Tibial nerve (tissue), 4 donors: ENCODE measurements at places on chromosomes 7 and 10. TPM values are rescaled to one million over a fixed set of nuclear protein-coding genes. Genes with fewer than 3 reads are reported as not detected.
A peak's percentile ranks its signal among the peaks of the same experiment; 100 is the strongest.

DNA sequence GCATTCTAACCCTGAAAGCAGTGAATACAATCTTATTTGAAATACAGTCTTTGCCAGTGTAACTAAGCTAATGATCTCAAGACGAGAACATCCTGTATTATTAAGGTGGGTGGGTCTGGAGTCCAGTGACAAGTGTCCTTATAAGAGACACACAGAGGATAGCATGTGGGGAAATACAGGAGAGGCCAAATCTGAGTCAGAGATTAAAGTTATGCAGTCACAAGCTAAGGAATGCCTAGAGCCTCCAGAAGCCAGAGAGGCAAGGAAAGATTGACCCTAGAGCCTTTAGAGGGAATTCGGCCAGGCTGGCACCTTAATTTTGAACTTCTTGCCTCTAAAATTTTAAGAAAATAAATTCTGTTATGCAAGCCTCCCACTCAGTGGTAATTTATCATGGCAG lies 87.5 kb upstream of the HGF start:
- no peak for DNase-seq

GRCh38 chr10:46030091-46030937 lies at the start of gene NCOA4:
Gene NCOA4 (minus strand): TSS chr10:46030623. CDS start chr10:46016680, 13,943 bp downstream.
- DNase-seq: peak; percentile 95

DNA sequence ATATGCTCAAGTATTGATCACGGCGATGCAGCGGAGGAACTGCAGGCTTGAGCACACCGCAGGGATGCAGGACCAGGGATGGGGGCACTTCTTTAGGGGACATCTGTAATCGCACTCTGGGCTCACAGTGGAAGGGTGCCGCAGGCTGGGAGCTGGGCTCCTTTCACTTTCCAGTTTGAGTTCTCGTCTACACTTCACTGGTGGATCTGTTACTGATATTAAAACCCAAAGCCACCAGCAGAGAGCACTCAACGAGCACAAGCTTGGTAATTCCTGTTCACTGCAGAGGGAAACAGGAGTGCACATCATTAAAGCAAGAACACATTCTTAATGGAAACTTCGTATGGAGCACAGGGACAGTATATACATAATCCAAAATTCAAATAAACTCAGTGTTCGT lies 91.3 kb downstream of the PARD3 start:
- DNase-seq: peak; percentile 58

GRCh38 chr7:48130658-48131108 lies 40.6 kb upstream of the ABCA13 start:
- DNase-seq: no peak

DNA sequence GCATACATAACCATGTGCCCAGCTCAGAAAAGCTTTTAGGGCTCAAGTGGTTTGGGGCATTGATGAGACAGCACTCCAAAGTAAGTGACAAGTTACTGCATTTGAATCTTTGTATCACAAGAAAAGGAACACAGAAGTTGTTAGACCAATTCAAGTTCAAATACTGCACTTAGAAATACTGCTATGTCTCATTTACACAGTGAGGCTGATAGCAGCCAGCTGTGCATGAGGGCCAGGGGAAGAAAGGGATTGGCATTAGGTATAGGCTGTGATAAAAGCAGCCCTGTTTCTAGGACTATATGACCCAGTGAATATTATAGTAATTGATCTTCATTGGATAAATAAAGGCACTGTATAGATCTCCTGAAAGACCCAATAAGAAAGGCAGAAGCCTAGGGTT lies 197.8 kb upstream of the SORCS1 start:
- no peak for DNase-seq

- no peak for DNase-seq
Measured at GRCh38 chr7:140260352-140261104, 83.7 kb upstream of the KDM7A start.

Gene IDI2
- total RNA-seq: 0.30 TPM

Gene MEPCE
- 39.5 TPM for total RNA-seq

Gene TBRG4
- 61.2 TPM for total RNA-seq
